Vagina (tissue), 2 donors: ENCODE measurements at places on chromosomes 7 and 10. TPM values are rescaled to one million over a fixed set of nuclear protein-coding genes. Genes with fewer than 3 reads are reported as not detected.

GRCh38 chr10:49559476-49559875 is 20.6 kb upstream of the ERCC6 start:
- DNase-seq = no peak

DNA sequence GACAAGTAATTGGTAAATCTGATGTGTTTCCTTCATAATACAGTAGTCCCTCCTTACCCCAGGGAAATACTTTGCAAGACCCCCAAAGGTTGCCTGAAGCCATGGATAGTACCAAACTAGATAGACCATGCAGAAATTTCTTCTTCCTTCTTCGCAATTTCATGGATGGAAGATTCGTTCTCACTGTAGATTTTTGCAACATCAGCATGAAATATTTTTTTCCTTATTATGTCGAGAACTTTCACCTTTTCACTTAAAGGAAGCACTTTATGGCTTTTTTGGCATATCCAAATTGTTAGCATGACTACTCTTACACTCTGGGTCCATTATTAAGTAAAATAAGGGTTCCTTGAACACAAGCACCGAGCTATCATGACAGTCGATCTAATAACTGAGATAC is 333.2 kb downstream of the LHFPL3 start:
- no peak for DNase-seq

- no peak for DNase-seq
Observed at GRCh38 chr10:47260505-47261111, 39.4 kb upstream of the GDF10 start.

The TNKS2 gene
- 36.3 TPM for total RNA-seq

DNA sequence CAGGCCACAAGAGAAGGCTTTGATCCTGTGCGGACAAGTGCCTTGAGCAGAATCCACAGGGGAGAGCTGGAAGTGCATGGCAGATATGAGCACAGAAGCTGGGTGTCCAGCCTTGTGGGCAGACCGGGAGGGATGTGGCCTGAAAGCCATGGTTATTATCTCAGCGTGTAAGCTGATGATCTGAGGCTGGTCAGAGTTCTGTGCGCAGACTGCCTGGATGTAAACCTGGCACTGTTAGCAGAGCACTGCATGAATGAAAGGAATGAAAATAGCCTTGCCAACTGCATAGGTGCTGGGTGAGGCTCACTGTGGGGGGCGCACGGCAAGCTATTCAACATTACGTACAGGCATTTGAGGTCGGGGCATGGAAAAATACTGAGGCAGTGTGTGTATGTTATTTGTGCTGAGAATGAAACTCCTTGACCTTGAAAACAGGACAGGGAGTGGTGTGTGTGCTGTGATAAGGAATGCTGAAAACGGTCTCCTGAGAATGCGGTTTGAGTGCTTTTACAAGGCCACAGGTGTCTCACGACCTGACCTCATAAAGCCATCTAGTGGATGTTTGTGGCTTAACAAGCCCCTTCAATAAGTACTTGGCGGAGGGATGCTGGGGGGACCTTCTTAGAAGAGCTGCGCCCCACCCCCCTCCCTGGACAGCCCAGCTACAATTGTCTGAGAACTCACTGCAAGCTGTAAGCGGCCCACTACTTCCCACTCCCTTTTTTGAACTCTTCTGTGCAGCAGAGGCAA is 18.7 kb downstream of the AKR1C1 start:
- DNase-seq = no peak

The EPDR1 gene
- 37.6 TPM for total RNA-seq
